CD4-positive, alpha-beta T cell treated with Interleukin-12 subunit alpha and Interleukin-12 subunit beta, for 1 hour (primary cell): ENCODE measurements at places on chromosomes 5 and 9.

DNA sequence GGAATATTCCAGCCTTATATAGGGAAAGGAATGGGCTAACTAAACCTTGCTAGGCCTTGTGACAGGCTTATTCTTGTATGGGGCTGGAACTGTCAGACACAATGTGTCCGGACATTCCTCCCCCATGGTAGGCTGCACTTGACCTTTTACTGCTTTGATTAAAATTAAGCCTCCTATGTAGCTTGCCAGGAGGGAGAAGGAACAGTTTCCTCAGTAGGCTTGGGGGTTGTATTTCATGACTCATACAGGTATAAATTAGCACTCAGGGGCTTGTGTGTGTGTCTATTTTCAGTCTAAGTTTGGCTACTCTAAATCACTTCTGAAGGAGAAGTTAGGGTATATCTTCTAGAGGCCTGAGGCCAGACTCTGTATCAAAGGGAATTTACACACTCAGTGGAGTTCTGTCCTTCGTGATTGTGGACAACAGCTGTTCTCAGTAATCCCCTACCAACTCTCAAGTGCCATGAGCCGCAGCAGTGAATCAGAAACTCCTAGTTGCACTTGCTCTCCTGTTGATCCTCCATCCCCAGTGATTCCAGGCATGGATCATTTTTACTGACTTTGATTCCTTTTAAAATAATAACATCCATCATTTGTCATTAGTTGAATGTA is 16.4 kb downstream of the ADAMTS16 start:
- DNase-seq: no peak

GRCh38 chr9:134413890-134414623 is 87.8 kb downstream of the RXRA start:
- no peak for DNase-seq

- DNase-seq: no peak
Observed at GRCh38 chr9:130483371-130483971, 38.7 kb downstream of the ASS1 start.

DNA sequence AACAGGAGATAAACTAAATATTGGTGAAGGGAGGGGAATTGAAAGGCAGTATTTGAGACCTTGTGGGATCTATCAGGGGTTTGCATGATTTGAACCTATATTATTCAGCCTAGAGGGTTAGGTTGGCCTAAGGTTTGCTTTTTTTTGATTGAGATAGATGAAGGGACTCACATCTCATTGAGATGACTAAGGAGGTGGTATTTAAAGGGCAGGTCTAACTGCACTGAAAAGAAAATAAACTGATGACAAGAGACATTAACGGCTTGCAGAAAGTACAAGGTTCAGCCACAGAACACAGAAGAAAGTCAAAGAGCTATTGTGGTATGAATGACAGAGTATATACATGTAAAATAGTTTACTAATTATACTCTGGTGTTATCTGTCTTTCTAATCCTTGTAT is 412.7 kb downstream of the CDH10 start:
- DNase-seq: no peak

DNA sequence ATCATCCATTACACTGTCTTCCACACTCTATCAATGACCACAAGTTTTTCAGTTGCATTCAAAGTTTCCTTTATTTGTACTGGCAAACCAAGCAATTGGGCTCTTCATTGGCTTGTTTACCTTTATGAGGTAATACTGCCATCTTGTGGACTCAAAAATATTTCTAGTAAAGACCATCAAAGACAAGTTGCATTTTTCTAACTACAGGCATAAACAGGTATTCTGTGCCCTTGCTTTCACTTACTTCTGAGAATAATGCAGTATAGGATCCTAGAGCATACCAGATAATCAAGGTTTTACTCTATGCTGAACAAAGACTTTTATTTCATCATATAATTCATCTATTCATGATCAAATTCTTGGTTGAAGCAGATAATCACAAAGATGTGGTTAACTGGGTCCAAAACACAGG is 173.7 kb upstream of the POU5F2 start:
- DNase-seq: peak; percentile 51

- DNase-seq: no peak
Observed at GRCh38 chr5:14035859-14036503, 91.5 kb upstream of the DNAH5 start.

DNA sequence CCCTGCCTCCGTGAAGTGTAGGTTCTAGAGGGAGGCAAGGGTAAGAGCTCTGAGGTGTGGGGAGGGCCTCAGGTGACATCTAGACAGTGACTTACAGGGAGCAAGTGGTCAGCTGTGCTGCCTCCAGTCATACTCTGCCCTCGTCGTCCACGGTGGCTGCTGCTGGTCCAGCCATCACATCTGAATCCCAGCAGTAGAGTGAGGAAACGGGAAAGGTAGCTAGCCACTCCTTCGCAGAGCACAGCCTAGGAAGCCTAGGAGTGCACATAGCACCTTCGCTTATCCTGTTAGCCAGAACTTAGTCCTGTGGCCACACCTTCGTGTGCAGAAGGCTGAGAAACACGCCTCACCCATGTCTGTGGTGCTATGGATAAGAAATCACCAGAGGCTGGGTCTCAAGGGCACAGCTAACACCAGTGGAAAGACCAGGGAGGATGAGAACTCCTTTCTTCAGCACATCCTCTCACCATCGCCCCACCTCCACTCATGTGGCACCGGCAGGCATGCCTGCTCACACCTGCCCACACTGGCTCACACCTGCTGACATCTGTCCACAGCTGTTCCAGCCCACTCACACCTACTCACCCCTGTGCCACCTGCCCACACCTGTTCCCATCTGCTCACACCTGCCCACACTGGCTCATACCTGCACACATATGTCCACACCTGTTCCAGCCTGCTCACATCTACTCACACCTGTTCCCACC is 44.5 kb upstream of the SLC6A19 start:
- no peak for DNase-seq

DNA sequence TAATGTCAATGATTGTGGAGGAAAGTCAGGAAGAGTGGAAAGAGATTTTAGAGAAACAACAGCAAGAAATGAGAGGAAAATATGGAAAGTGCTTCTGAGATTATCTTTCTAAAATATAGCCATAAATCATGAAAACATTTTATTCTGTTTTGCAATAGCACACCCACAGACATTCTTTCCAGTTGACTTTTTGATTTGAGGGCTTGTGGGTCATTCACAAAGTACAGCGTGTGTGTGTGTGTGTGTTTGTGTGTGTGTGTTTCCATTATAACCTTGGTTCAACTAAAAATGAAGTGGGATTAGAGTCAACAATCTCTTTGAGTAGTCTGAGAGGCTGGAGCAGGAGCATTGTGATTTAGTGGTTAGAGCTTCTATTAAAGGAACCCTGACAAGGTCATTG is 116.6 kb upstream of the GAS1 start:
- DNase-seq: no peak

DNA sequence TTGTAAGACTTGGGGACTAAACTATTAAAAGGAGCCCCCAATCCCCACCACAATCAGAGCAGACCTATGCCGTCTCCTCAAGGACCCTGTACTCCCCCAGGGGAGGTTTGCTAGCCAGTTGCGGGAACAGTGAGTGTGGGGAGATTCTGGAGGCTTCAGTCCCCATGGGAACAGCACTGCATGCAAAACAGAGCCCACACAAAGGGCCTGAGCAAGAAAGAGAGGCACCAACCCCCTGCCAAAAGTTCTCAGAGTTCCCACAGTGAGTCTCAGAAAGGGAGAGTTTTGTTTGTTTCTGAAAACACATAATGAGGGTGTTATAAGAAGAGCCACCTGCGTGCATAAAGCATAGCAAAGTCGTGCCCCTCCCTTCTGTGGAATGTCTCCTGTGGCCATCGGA is 56.6 kb downstream of the CFAP90 start:
- no peak for DNase-seq

DNA sequence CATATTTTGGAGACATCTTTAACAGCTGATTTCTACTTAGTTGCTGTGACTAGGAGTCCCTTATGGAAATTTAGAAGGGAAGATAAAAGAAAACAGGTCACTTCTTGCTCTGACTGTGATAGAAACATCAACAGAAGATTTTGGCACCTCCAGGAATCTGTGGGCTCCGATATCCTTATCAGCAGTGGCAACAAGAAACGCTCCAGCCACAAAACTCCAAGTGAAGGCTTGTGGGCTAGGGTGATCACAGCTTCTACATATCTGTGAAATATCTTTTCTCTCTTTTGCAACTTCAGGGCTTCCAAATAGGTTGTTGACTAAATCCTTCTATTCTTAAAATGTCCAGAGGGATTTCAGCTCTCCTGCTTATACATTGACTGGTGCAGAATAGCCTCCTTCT is 1625.5 kb upstream of the CDH6 start:
- no peak for DNase-seq

- DNase-seq: no peak
Observed at GRCh38 chr9:125202846-125203618, 2.7 kb downstream of the RABEPK start.

- no peak for DNase-seq
Observed at GRCh38 chr9:133579601-133580418, 29.4 kb downstream of the FAM163B start.

- DNase-seq: no peak
Observed at GRCh38 chr9:79266986-79267385, 304.8 kb upstream of the TLE4 start.

GRCh38 chr5:72006361-72006760 is 100.9 kb upstream of the MAP1B start:
- DNase-seq: no peak

GRCh38 chr9:130034570-130034969 is 8.4 kb downstream of the FNBP1 start:
- no peak for DNase-seq
